ENCODE measurements at places on chromosomes 3 and 15.

GRCh38 chr15:65217526-65218482, 6.5 kb upstream of the CILP start:
- DNase-seq = no peak

- no peak for DNase-seq
These were observed 17.5 kb downstream of the CHRM5 start for GRCh38 chr15:33985751-33986150.

GRCh38 chr15:70669006-70669602, 94.3 kb downstream of the UACA start:
- no peak for DNase-seq

- no peak for DNase-seq
These were observed 4.8 kb downstream of the VWA5B2 start for GRCh38 chr3:184234224-184234623.

- no peak for DNase-seq
These were observed 36.1 kb downstream of the PTH1R start for GRCh38 chr3:46913644-46914043.

DNA sequence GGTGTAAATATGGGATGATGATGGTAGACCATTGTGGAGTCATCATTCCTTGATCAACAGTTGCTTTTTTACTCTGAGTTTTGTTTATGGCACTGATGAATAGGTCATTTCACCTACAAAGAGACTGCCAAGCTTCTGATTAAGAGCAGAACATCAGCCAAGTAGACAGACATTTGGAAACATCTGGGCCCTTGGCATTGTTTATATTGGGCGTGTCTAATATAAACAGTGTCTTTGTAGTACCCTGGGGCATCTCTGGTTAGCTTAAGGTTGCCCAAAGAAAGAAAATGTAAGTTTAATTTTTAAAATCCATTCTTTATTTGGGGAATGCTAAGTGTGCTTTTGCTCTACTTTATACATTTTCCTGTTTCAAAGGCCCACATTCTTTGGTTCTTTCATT, 377.0 kb downstream of the FEZF2 start:
- no peak for DNase-seq

All from stimulated activated CD4-positive, alpha-beta T cell treated with anti-CD3 and anti-CD28 coated beads, Interleukin-15, amount 100 ng/mL, for 1 hour (primary cell).